ENCODE measurements at places on chromosomes 1 and 21.

DNA sequence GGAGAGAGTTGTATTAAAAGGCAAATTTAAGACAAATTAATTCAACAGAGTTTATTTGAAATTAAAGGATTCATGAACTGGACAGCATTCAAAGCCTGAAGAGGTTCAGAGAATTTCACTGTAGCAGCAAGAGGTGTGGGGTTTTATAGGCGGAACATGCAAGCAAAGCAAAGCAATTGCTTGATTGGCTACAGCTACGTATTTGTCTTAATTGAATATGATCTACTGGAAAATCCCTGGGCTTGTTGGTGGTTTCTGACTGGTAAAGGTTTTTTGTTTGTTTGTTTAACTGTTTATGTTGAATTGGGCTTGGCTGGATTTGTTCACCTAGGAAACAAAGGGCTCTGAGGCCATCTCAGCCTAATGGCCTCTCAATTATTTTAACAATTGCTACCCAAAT is 61.5 kb downstream of the KCNK1 start:
- DNase-seq, result no peak

- DNase-seq, result no peak
Observed at GRCh38 chr1:6601923-6602668, 573 bp downstream of the KLHL21 start.

- no peak for DNase-seq
Observed at GRCh38 chr1:200368556-200368955, 41.3 kb downstream of the ZNF281 start.

DNA sequence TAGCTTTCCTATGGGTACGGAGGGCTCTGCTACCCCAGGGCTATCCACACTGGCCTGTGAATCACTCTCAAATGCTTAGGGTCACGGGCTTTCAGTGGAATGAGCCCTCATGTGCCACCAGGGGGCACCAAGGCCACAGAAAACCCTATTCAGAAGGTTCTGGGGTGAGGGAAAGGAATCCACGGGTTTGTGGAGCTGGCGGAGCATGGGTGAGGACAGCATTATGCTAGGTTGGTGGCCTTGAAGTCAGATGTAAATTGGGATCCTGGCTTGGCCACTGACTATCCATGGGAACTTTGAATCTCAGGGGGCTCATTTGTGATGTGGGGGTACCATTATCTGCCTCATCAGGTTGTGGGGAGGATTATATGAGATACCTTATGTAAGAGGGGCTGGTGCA is 5.1 kb upstream of the LAMTOR5 start:
- no peak for DNase-seq

- no peak for DNase-seq
Observed at GRCh38 chr21:30243691-30244090, 27.8 kb upstream of the CLDN8 start.

GRCh38 chr1:245084551-245084950 is 70.2 kb upstream of the KIF26B start:
- DNase-seq, result no peak

- no peak for DNase-seq
Observed at GRCh38 chr1:179310291-179310690, 16.7 kb downstream of the SOAT1 start.

GRCh38 chr1:4710592-4711415 is 56.4 kb downstream of the AJAP1 start:
- DNase-seq, result no peak

DNA sequence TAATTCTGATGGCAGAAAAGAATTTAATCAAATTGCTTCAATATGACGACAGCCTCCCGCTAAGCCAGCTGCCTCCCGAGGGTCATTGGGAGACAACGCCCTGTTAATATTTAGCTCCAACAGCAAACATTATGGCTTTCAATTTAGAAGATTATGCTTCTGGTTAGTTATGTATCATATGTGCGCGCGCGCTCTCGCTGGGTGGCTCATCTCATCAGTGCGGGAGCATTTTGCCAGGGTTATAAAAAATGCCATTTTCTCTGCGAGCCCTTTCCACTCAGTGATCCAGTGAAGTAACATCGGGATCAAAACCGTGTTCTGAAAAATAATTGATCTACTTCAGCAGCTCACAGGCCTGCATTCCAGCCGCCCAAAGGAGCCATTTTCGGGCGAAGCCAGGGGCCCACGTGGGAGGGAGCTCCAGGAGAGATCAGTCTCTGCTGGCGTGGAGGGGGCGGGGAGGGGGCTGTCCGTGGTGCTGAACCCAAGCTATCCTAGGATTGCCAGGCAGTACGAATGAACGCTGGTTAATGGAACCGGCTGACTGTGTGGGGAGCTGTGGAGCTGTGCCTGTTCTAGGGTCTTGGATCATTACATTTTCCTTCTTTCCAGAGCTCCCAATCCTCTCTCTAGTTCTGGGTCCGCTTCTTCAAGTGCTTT is 219.1 kb upstream of the ZC3H12A start:
- DNase-seq, result peak; percentile 61

- DNase-seq, result no peak
Observed at GRCh38 chr21:21002153-21002552, 3.9 kb downstream of the NCAM2 start.

- no peak for DNase-seq
Observed at GRCh38 chr21:44020551-44020950, 8.4 kb downstream of the TRAPPC10 start.

DNA sequence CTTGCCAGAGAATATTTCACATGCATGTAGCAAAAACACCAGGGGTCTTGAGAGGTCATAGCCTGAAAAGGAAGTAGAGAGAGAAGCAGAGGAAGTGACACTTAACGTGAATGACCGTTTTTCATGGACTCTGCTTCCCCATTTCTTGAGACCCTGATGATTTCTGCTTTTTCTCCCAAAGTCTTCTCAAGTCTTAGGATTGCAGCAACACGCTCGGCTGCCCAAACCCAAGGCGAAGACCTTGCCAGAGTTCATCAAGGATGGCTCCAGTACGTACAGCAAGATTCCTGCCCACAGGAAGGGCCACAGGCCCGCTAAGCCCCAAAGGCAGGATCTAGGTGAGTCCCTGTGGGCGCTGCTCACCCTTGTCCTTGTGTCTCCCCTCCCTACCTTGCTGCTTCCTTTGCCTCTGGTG is 12.8 kb downstream of the THEMIS2 start:
- DNase-seq, result no peak

DNA sequence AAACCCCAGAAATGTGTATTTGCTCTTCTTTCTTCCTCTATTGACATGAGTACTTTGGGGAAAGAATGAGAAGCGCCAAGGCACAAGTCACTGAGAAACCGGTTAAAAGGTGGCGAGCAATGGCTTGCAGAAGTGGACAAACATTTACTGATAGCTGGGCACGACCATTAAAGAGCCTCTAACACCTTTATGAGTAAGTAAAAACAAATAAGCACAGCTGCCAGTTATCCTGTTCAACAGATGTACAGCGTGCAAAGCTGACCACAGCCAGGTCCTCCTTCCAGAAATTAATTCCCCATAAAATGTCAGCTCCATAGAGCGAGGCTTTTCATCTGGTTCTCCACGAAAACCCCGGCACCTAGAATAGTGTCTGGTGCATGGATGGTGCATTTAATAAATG is 72.7 kb downstream of the CAPZB start:
- DNase-seq, result no peak

DNA sequence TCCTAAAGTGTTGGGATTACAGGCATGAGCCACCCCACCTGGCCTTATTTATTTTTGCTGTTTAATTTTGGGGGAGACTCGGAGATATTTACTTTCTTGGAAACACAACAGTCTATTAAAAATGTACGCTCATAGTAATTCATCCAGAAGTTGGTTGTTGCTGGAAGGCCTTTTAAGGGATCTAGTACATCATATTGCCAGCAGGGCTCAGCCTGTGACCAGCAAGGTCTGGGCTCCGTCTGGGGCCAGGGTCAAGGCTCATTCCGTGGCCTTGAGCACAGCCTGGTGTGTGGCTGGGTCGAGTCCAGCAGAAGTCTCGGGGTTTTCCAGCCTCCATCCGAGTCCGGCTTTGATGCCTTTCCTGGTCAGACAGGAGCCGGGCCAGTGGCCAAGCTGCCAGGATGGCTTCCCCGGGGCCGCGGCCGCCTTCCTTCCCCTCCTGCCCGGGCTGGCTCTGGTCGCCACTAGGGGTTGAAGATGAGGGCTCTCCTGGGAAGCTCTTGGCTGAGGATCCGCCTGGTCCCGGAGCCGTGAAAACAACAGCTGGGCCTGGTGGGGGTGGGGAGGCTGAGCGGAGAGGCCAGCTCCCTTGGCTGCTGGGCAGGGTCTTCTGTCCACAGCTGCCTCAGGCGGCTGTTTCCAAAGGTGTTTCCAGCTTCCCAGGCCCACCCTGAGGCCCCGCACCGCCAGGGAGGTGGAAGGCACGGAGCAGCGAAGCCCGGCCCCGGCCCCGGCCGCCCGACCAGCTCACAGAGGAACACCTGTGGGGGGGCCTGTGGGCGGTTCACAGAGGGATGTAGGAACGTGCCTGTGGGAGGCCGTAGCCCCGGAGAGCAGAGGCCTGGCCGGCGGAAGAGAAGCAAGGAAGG is 5.1 kb upstream of the VWA1 start:
- no peak for DNase-seq

DNA sequence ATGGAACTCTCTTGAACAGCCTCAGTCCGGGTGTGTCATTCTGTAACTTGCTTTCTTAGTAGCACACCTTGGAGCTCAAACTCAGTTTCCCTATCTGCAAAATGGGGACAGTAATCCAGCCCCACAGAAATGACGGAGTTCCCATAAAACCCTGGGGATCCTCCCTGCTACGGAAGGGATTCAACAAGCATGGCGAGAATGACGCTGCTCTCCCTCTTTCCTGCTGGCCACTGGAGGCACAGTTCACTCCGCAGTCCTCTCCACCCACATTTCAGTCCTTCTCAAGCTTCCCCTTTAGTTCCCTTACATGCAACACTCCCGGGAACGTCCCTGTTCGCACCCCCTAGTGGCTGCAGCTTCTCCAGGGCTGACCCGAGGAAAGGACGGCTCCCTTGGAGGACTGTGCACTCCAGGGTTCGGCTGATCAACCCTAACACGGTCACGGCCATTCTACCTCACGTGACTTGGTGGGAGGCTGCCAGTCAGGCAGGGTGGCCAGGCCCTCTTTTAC is 20.6 kb downstream of the RUNX3 start:
- DNase-seq, result no peak

DNA sequence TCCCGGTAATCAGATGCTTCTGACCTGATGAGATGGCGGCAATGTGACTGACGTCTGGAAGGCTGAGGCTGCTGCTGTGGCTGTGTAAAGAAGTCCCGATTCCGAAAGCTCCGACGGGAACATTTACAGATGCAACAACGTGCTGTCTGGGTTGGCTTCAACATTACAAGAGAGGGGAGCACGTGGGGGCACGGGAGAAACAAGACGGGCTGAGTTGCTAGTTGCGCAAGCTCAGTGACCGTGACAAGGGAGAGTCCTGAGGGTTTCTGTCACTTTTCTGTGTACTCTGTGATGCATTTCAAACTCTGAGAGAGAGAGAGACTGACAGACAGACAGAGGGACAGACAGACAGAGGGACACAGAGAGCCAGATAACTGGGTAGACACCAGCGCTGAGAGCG is 25.6 kb upstream of the LRRC47 start:
- DNase-seq, result no peak

DNA sequence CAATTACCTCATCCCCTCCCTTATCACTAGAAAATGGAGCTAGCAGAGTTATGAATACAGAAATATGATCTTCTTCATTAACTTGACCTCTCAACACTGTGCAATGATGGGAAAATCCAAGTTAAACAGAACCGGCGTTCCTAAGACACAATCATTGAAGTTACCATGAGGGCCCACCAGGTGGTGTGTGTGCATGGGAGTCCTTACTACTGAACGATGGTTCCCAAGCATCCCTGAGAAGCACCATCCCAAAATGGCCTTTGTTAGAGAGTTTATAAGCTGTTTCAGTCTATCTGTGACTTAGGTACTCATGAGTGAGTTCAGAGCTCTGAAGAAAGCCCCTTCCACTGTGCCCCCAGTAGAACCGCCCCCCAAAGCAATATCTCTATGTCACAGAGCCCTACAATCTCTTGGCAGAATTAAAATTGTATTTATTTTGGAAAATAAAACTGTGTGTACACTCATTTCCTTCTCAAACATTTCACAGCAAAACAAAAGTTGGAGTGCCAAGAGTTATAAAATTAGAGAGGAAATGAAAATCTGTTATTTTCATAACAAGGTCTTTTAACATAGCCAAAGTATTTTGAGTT is 56.8 kb downstream of the PLD5 start:
- no peak for DNase-seq

- DNase-seq, result no peak
Observed at GRCh38 chr1:180946541-180947498, 34.1 kb downstream of the KIAA1614 start.

GRCh38 chr1:156969496-156969895 is 49.1 kb downstream of the LRRC71 start:
- no peak for DNase-seq

GRCh38 chr1:27536767-27537166 is 46.8 kb upstream of the WASF2 start:
- DNase-seq, result no peak

- no peak for DNase-seq
Observed at GRCh38 chr1:17539118-17539476, 401 bp upstream of the ARHGEF10L start.

DNA sequence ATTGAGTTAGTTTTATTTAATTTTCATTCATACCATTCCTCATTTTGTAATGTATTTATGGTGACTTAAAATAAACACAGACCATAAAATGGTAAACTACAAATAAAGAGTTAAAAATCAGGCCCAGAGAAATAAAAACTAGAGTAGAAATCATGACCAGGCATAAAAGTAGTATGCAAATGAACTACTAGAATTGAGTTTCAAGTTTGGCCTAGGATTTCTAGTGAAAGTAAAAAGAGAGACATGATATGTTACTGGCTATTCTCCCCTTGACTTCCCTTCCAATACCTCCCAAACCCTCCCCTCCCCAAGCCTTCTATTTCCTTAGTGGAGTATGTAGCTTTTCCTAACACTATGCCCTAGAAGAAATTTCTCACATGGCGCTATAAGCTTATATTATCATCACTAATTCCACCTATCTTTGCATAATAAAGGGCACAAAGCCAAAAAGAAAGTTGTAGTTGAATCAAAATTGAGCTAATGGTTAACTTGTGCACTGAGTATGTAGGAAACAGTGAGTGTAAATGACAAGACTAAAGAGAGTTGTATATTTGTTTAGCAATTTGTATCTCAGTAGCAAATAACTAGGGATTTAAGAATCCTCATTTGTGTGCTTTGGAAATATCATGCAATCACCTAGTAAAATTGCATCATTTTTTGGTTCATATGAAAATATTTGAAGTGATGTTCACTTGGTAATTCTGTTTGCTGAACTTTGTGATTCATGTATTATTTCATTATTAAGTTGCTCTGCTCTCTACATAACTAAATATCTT is 29.7 kb upstream of the CDC14A start:
- no peak for DNase-seq

GRCh38 chr1:27009601-27010197 is 3.0 kb downstream of the TENT5B start:
- DNase-seq, result no peak

- no peak for DNase-seq
Observed at GRCh38 chr21:42272984-42273600, 42.1 kb downstream of the TFF3 start.

GRCh38 chr1:85085417-85085816 is 37.1 kb upstream of the MCOLN3 start:
- DNase-seq, result no peak

Measured in left renal cortex interstitium (tissue), 4 donors.